Stimulated activated CD8-positive, alpha-beta memory T cell treated with anti-CD3 and anti-CD28 coated beads, Interleukin-7, amount 100 ng/mL, for 48 hours (primary cell): ENCODE measurements at places on chromosomes 12 and 14.

DNA sequence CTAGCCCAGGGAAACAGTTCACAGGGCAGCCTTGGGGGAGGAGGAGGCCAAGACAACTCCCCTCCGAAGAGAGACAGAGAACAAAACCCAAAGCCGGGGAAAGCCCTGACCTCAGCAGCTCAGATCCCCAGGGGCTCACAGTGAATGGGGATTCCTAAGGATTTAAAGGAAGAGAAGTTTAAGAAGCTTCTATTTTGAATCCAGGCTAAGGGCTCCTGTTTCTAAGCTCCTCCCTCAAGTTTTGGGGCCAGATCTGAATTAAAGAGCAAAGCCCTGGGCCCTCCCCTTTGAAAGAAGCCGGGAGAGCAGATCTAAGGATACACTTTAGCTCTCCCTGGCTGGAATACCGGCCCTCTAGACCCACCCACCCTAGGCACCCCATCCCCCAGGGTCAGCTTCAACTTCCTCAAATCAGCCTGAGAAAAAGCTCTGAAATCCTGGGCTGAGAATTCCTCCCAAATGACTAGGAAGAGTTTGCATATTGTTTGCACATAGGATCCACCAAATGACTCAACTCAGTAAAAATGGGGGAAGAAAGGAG lies 3.9 kb downstream of the KDM2B start:
- DNase-seq = no peak

DNA sequence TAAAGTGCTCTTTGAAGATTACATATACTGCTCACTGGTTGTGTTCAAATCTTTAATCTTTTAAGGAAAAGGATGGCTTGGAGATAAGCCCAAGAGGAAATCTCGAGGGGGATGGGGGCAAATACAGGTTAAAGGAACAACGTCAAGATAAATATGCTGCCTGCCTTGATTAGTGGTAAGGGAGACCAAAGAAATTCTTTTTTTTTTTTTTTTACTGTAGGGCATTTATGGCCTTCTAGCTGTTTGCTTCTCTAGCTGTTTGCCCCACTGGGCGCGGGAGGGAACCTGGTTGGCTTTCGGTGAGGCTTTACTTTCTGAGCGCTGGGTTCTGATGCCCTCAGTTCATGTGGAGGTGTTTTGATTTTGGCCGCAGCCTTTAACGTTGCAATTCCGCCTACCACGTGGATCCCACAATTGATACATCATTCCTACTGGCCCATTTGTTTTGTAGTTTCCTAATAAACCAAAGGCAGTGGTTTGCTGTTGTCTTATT lies 5.7 kb downstream of the CCND2 start:
- DNase-seq = no peak

- no peak for DNase-seq
Observed at GRCh38 chr12:80709811-80710726, 2.6 kb downstream of the MYF6 start.

DNA sequence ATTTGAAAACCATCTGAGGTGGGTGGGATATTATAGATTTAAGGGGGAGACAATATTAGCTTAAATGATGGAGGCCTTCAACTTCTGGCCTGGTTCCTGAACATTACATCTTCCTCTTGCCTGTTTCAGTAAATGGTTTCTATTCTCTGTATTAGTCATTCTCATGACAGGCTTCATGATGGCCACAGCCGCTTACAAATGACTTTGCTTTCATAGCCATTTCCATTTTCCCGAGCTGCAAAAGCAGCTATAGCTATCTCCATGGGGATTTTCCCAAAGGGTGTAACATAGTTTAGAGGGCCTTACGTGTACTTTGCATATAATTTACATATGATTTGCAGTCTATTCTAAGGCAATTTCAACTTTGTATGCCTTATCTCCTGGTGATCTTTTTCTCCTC lies 121.8 kb downstream of the NRXN3 start:
- no peak for DNase-seq

DNA sequence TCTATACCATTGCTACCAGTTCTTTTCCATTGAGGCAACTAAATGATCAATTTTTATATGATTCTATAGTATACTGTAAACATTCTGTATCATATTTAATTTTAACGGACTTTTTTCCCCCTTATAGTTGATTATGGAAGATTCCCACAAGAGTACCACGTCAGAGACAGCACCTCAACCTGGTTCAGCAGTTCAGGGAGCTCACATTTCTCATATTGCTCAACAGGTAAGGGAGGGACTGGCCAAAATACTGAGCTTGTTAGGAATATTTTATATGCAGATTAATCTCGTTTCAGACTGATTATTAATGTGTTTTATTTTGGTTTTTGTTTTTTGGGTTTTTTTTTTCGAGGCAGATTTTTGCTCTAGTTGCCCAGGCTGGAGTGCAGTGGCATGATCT lies 16.1 kb downstream of the ATF1 start:
- DNase-seq = no peak
